ENCODE measurements at places on chromosomes 5 and 9.

- DNase-seq = peak; percentile 66
Measured at GRCh38 chr5:123647066-123647465, 135.1 kb downstream of the CSNK1G3 start.

- peak; percentile 56 for DNase-seq
Measured at GRCh38 chr5:119019949-119020348, 31.6 kb upstream of the DTWD2 start.

DNA sequence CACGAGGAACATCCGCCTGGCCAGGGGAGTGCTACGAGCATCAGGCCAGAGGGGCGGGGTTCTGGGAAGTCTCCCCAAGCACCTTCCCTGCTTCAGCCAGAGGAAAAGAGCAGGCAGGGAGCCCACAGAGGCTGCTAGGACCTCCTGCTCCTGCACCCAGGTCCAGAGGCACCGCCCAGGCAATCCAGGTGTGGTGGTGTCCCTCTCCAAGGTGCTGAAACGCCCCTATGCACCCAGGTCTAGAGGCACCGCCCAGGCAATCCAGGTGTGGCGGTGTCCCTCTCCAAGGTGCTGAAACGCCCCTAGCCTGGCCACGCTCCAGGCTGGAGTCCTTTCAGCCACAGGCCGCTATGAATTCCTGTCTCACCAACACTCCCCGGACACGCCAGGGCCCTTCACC lies 10.7 kb upstream of the UBAC1 start:
- no peak for DNase-seq

- DNase-seq = no peak
Measured at GRCh38 chr5:140020601-140021177, 22.4 kb downstream of the NRG2 start.

- no peak for DNase-seq
Measured at GRCh38 chr9:9091387-9091786, 1291.8 kb upstream of the DMAC1 start.

- DNase-seq = no peak
Measured at GRCh38 chr9:95026148-95026524, 291.4 kb downstream of the FANCC start.

DNA sequence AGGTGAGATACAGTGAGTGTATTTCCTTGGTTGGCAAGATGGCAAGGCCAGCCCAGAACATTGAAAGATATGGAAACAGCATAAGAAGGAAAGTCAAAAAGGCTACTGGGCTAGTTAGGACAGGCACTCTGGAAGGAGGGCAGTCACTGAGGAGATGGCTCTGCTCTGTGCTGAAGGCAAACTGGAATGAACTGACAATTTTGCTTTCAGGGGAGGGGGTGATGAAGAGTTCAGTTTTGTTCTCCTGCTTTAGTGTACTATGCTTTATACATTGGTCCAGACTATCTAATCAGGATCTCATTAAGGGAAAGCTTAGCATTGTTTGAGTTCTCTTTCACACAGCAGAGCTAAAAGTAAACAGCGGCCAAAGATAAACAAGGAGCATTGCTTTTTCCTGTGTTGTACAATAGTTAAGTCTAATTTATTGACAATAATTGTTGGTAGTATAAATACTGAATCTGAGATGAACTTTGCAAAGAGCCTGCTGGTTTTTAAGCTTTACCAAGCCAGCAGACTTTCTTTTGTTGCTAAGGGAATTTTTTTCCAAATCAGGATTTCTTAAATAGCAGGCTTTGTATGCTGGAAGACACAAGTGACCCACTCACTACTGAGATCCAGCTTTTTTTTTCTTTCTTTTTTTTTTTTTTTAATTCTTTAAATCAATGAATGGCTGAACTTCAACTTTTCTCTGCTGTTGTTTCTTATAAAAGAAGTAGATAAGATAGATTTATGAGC lies 355.5 kb downstream of the ARRDC3 start:
- no peak for DNase-seq

- no peak for DNase-seq
Measured at GRCh38 chr9:89363921-89364665, 45.8 kb downstream of the SECISBP2 start.

DNA sequence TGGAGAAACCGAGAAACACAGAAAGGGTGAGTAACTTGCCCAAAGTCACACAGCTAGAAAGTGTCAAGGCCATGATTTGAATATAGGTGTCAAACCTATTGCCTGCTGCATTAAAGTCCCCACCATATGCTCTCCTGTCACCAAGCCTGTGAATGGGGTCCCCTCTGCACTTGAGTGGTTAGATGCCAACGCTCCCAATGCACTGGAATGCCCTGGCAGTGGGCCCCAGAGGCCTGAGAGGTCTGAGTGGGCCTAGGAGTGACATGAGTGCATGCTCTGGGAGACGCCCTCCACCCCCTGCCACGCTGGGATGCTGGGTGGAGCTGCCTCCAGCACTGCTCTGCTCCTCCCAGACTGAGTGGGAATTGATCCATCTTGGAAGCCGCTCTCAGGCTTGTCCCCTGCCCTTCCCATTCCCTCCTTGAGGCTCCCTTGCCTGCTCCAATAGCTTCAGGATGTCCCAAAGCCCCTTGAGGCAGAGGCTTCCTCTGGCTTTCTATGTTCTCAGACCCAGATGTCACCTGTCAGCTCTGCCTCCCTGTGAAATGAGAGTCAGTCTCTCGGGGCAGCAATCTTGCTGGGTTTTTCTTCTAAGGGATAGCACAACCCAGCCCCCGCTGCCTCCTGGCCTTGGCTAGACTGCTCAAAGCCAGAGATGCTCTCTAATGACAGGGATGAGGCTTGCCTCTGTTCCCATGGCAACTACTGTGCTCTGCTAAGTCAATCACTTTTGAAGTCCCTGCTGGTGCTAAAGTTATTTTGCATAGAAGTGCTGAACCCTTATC lies 6.6 kb upstream of the ARSI start:
- no peak for DNase-seq

DNA sequence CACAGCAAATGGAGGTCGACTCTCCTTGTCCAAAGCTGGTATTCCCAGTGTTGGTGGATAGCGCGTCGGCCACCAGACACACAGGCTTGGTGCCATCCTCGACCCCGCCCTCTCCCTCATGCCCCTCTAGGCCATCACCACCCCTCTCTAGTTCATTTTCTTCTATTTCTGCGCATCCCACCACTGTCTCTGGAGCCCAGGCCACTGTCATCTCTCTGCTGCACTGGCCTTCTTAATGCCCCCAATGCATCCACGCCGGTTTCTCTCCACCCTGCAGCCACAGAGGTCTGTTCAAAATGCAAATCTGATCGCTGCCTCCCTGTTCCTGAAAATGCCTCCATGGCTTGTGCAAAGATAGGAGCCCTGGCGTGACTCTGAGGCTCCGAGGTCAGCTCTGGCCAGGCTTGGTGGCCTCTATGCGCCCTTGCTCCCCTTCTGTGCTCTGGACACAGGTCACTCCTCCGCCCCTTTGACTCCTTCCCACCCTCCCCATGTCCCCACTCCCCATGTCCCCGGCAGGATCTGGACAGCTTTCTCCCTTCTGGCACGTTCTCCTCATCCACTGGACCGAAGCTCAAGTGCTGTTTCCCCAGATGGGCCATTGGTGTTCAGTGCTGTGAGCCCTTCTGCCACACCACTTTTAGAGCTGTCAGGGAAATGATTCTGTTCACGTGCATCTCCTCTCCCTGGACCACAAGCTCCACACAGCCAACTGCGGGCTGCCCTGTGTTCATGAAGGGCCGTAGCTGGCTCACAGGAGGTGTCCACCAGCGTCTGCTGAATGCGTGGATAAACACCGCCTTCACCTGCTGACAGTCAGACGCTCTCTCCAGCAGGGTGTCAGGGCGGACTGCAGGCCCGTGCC lies 59.5 kb upstream of the RNF130 start:
- no peak for DNase-seq

GRCh38 chr9:74036549-74037231 lies 460.4 kb upstream of the RORB start:
- no peak for DNase-seq

- DNase-seq = no peak
Measured at GRCh38 chr9:70540016-70540415, 125.6 kb upstream of the KLF9 start.

GRCh38 chr5:91318724-91319123 lies 64.4 kb downstream of the ARRDC3 start:
- DNase-seq = no peak

- DNase-seq = no peak
Measured at GRCh38 chr5:178394074-178394473, 161.5 kb upstream of the PHYKPL start.

DNA sequence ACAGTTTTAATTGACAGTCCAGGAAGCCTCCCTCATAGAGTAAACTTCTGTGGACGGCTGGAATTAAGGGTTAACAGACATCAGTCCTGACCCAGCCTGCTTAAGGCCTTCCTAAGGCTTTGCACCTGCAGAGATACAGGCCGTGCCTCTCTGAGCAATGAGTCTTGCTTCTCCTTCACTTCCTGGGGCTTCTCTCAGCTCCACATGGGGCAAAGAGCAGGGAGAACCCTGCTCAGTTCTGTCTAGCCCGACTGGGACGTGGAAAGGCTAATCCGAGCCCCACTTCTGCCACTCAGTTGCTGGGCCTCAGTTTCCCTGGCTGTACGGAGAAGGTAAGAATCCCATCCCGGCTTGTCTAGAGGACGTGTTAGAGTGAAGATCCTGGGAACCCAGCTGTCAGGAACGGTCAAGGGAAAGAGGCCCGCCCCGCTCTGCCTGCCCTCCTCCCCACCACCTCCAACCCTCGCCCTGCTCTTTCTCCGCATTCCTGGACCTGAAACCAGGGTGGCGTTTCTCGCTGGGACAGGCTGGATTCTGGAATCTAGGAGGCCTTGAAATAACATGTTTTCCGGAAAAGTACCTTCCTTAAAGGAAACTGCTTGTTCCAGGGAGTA lies 6.5 kb downstream of the SPAAR start:
- no peak for DNase-seq

GRCh38 chr9:127444283-127444920 lies 6.8 kb downstream of the RPL12 start:
- no peak for DNase-seq

DNA sequence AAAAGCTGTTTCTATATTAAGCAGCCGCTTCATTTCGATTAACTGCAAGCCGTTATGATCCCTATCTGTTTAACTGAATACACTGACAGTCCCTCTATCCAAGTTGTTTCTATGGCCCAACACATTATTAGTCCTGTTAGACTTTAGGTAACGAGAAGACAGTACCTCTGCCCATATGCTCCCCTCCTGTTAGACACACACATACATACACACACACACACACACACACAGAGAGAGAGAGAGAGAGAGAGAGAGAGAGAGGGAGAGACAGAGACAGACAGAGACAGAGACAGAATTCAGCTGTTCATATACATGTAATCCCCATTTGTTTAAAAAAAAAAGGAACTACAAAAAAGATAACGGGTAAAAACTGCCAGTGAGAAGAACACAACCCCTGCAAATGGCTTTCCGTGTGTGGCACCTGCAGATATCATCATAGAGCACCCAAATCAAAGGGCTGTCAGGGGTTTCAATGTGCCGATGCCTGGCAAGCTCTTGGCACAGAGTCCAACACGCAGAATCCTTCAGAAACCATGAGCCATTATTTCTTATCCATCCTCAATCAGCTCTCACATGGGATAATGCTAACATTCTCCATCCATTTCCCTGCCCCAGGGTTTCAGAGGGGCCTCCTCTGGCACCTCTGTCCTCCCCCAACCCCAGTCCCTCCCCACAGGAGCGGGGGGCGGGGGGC lies 144.0 kb downstream of the MYO10 start:
- DNase-seq = no peak

DNA sequence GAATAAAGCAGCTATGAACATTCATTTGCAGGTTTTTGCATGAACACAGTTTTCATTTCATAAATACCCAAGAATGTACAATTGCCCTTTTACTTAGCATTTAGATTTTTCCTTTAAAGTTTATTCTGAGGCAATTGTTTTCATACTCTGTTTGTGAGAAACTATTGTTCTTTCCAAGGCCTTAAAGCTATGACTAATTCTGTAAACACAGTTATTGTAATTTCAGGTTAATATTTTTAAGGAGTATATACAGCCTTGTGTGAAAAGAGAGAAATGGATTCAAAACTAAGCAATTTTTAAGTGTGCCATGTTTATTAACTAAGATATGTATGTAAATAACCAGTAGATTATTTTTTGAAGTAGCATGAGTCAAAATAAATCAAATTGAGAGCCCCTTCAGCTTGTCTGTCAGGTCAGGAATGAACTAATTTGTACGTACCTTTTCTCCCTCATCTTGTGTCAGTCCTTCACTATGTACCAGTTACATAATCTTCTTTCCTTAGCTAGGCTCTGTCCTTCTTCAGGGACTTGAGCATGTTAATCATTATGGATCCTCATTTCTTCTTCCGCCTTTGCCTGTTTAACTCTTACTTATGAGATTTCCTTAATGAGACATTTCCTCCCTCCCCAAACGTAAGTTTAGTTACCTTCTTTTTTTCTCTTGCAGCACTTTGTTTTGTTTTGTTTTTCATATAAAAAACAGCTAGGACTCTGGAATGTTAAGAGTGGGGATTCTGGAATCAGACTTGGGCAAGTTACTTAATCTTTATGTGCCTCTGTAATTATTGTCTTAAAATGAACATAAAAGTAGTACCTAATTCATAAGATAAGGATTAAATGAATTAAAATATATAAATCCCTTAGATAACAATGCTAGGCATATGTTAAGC lies 63.6 kb downstream of the NIPBL start:
- no peak for DNase-seq

GRCh38 chr9:136213733-136214132 lies 8.8 kb upstream of the LHX3 start:
- DNase-seq = no peak

GRCh38 chr5:151327585-151327984 lies 19.8 kb downstream of the SLC36A2 start:
- DNase-seq = no peak

DNA sequence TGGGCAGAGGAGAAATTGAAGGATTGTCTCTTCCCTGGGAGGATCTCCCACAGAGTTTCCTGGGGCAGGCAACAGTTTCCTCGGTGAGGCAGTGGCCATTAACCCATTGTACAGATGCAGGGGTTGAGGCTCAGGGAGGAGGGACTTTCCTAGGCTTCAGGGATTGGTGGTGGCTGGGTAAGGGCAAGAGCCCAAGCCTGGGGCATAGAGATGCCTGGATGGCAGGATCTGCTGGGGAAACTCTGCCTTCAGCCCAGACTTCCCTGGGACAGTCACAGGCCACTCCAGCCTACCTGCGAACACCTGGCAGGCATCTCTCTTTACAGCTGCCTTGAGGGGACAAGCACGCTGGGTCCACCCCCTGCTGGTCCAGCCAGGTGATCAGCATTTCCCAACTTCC lies 3.6 kb upstream of the CSF2 start:
- DNase-seq = no peak

DNA sequence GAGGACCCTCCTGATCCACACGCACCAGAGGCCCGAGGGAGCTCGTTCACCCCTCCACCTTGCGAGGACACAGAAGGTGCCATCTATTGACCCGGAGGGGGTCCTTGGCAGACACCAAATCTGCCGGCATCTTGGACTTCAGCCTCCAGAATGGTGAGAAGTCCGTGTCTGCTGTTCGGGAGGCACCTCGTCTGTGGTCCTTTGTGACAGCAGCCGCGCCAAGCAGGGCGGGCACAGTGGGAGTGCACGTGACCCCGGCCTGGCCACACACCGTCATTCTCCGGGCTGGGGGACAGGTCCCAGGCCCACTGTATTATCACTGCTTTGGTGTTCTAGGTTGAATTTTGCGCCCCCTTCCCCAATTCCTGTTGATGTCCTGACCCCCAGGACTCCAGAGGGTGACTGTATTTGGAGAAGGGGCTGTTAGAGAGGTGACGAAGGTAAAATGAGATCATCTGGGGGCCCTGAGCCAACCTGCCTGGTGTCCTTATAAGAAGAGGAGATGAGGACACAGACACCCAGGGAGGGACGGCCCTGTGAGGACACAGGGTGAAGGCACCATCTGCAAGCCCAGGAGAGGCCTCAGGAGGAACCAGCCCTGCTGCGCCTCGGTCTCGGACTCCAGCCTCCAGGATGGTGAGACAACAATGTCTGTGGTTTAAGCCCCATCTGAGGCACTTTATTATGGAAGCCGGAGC lies 15.7 kb downstream of the LPCAT1 start:
- DNase-seq = no peak

All from suppressor macrophage (primary cell).